Fibroblast of villous mesenchyme (primary cell): ENCODE measurements at places on chromosomes 6 and 20. TPM values are rescaled to one million over a fixed set of nuclear protein-coding genes. Genes with fewer than 3 reads are reported as not detected.

DNA sequence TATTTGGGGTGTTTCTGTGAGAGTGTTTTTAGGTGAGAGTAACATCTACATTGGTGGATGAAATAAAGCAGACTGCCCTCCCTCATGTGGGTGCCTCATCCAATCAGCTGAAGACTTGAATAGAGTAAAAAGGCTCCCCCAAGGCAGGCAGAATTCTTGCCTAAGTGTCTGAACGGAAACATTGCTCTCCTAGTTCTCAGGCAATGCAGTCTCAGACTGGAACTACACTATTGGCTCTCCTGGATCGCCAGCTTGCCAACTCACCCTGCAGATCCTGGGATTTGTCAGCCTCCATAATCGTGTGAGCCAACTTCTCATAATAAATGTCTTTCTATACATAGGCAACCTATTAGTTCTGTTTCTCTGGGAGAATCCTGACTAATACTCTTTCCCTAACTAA, 5.5 kb upstream of the TMEM170B start:
- no peak for DNase-seq

SMLR1 gene
- total RNA-seq: not detected in 2 replicates

GRCh38 chr20:38012332-38012731, 20.9 kb downstream of the TTI1 start:
- no peak for DNase-seq

DNA sequence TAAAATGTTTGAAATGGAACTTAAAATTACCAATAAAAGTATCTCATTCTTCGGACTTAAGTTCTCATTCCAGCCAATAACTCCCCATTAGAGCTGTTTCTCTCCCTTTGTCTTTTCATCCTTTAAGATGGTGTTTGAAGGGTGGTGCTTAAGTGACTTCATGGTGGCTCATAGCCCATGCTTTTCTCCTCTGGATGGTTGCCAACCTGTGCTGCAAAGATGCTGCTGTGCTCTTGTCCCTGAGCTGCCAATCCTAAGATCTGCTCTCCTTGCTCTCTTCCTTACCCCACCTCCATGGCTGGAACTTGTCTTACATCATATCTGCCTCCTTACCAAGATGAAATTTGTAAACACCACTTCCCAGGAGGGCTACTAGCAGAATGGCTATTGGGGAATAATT, 31.6 kb upstream of the PNRC1 start:
- DNase-seq: peak; percentile 53

- DNase-seq: no peak
Measured at GRCh38 chr20:49400410-49400809, 82.1 kb downstream of the KCNB1 start.

- no peak for DNase-seq
Measured at GRCh38 chr6:160215232-160215631, 43.4 kb downstream of the SLC22A2 start.

DNA sequence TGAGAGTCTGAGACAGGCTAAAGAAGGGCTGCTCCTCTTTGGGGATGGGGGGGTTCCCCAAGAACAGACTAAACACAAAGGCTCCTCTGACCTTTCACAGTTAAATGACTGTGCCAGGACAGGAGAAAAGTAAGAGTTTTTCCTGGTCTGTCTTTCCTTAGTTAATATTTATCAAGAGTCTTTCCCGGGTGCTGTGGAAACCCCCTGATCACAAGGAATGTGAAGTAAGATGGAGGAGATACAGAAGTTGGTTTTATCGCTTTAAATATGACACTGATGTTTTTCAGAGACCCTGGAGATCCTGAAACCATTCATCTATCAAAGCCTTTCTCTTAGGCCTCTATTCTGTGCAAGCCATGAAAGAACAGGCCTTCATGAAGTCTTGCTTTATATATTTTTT, 105.8 kb downstream of the RNF144B start:
- no peak for DNase-seq

GRCh38 chr20:45944151-45944964, 9.9 kb downstream of the PCIF1 start:
- DNase-seq: peak; percentile 40

DNA sequence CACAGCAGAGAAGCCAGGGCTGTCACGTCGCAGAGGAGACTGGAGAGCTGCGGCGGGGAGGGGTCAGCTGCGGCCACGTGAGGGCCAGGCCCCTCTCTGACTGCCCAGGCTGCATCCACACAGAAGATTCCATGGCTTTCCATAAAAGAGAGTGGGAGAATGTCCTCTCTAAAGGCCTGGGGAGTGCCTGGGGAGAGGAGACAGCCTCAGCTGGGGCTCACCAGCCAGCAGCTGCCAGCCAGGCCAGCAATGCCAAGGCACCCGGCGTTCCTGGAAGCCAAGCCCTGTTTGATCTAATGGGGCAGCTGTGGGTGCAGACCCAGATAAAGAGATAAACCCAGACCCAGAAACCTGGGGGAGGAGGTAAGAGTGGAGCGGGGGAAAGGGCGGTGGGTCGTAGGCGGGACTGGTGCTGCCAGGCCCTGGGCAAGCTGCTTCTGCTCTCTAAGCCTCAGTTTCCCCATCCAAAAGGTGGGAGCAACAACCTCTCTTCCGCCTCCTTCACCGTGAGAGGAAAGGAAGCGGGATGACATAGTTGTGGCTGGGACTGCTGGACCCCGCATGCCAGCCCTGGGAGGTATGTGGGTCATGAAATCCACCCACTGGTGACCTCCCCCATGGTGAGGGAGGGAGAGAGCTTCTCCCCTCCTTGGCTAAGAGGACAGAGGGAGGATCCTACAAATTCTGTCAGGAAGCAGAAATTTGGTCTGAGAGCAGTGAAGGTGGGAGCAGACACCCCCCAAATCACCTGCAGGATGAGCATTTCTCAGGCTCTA, 3.1 kb upstream of the OSBPL2 start:
- no peak for DNase-seq

DNA sequence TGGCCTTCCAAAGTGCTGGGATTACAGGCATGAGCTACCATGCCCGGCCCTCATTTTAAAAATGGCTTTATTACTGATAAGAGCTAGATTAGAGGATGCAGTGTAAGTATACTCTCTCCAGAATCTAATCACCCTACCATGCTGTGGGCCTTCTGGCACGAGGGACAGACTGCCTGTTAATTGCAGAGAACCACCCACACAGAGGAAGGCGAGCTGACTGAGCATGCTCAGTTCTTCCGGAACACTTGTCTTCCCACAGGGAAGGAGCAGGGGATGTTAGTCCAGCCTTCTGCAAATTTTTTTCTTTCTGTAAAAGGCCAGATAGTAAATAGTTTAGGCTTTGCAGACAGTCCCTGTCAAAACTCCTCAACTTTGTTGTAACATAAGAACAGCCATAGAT, 48.9 kb downstream of the ALDH5A1 start:
- no peak for DNase-seq

GRCh38 chr6:133740218-133740617, 148.7 kb upstream of the TCF21 start:
- no peak for DNase-seq

NRSN1 gene
- total RNA-seq: not detected in 2 replicates

DNA sequence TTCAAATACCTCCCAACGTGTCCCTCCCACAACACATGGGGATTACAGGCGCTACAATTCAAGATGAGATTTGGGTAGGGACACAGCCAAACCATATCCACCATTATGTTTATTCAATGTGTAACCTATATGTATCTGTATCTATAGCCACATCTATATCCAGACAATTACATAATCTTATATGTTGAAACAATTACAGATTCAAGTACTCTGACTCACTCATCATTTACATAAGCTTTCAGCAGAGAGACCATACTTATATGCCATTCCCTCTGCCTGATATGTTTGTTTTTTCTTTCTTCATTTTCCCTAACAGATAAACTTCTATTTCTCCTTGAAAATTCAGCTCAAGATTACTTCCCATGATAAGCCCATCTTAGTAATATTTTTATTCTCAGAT, 163.6 kb downstream of the LAMA2 start:
- DNase-seq: no peak

DNA sequence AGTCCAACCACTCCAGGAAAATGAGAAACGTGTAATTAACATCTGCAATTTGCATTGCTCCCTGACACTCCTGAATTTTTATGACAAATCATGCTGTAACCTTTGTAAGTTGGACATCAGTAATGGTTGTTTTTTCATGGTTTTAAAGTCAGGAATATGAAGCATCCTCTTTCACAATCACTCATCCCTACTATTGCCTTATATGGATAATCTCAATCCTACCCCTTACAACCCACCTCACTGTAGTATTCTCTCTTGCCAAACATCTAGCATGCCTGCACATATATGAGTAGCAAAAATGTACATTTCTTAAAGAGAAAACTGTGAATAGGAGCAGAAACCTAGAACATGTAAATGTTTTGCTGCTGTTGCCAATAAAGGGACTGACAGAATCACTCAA, 729.5 kb downstream of the KIF16B start:
- DNase-seq: no peak

DNA sequence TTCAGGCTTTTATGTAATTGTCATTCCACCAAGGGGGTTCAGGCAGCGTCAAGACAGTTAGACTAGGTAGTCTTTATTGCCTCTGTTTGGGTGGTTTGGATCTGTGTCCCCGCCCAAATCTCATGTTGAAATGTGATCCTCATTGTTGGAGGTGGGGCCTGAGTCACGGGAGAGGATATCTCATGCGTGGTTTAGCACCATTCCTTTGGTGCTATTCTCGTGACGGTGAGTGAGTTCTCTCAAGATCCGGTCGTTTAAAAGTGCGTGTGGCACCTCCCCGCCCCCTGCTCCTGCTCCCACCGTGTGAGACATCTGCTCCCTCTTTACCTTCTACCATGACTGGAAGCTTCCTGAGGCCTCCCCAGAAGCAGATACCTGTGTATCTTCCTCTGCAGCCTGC, 51.3 kb upstream of the FOXC1 start:
- DNase-seq: no peak

DNA sequence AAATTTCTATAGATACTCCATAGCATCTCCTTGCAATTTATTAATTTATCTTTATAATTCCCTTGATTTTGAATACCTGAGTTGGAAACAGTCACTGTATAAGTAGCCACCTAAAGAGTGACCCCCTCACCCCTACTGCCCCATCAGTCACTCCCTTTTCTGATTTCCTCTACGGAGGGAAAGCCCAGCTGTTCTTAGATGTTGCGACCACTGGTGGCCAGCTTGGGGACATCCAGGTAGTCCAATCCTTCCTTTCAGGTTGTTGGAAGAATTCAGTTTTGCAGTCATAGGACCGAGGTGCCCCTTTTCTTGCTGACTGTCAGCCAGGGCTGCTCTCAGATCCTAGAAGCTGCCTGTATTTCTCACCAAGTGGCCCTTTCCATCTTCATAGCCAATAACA, 87.8 kb downstream of the BMP6 start:
- DNase-seq: no peak

PLCB4 gene
- 3.2 and 3.5 TPM in 2 replicates for total RNA-seq

DNA sequence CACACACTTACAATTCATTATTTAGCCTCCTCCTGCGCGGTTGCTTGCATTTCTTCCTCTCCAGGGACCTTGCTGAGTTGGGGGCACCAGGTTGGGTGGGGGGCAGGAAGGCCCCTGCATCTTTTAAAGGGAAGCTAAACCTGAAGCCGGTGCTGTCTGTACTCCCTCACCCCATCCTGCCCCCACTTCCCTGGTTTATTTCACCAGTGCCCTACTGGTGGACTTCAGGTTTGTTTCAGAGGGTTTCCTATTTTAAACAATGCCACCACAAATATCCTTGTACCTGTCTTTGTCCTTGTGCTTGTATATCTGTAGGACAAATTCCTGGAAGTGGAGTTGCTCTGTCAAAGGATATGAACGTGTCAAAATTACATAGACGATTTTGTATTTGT, 21.0 kb downstream of the PTK7 start:
- DNase-seq: no peak

C20orf144 gene
- under 0.01 and 0.32 TPM in 2 replicates for total RNA-seq

RFX6 gene
- total RNA-seq: not detected in 2 replicates

- peak; percentile 18 for DNase-seq
Measured at GRCh38 chr6:93418408-93419303, 703 bp downstream of the EPHA7 start.

PI16 gene
- total RNA-seq: under 0.01 TPM in 2 replicates

DNA sequence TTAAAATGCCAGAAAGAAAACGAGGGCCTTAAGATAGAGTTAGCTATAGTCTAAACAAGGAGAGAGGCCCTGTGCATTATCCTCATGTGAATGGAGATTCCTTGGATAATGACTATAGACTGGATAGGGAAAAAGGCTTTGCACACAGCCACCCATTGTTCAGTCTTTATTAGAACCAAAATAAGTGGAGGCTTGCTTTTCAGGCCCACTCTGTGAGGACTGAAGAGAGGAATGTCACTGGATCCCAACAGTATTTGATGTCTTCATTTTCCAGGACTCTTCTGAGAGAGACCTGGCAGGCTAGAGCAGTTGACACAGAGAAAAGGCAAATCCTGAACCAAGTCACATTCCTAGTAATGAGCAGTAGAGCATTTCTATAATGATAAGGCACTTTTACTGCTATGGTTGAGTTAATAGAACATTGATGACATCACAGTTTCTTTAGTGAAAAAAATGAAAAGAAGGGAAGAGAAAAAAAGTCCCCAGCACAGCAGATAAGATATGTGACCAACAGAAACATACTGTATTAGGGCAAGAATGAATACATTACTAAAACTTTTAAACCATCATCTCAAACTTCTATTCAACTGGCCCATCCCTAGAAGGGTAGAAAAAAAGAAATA, 315.1 kb downstream of the EPHA7 start:
- peak; percentile 41 for DNase-seq

FOXF2 gene
- 0.97 TPM in 1 of 2 replicates, not detected in the other for total RNA-seq

CDH26 gene
- total RNA-seq: 0.32 and 0.86 TPM in 2 replicates

GRCh38 chr20:31739550-31739977, 474 bp downstream of the TPX2 start:
- no peak for DNase-seq

DNA sequence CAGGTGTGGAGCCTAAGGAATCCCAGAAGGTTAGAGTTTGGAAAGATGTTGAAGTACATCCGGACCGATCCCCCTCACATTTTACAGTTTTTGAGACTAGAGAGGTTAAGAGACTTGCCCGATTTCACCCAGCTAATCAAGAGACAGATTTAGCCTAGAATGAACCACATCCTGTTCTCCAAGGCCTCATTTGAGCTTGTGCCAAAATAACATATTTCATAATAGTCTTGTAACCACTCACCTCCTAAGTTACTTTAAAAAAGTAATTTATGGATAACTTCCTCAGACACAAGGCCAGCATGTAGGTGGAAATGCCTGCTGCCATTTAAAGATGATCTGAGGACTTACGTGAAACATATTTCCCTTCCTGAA, 39.8 kb upstream of the ARHGAP18 start:
- DNase-seq: peak; percentile 94

- no peak for DNase-seq
Measured at GRCh38 chr20:2298701-2299100, 2.9 kb downstream of the TGM3 start.
